ENCODE measurements at places on chromosomes 7 and 10.

GRCh38 chr10:129098517-129098916 is 368.5 kb upstream of the MGMT start:
- no peak for ATAC-seq

DNA sequence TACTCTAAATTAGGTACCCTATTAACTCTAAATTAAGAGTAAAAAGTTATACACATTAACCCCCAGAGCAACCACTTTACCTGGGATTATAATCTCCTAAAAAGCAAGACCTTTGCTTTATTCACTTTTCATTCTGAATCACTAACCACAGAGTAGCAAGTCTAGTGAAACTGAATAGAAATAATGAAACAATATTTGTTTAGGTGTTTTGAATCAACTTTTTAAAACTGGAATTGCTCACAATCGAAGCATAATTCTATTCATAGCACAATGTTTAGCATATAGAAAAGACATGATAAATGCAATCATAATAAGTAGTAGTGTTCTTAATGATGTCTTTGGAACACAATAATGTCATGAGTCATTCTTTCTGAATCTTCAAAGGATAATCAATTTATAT is 37.0 kb upstream of the CASD1 start:
- ATAC-seq, result no peak

- peak; percentile 55 for ATAC-seq
Observed at GRCh38 chr7:86643561-86644281, at the start of gene GRM3. Gene GRM3 (plus strand): TSS chr7:86643909. CDS start chr7:86765146, 121,237 bp downstream.

- ATAC-seq, result peak; percentile 31
Observed at GRCh38 chr7:153320681-153321080, 561.1 kb downstream of the ACTR3B start.

DNA sequence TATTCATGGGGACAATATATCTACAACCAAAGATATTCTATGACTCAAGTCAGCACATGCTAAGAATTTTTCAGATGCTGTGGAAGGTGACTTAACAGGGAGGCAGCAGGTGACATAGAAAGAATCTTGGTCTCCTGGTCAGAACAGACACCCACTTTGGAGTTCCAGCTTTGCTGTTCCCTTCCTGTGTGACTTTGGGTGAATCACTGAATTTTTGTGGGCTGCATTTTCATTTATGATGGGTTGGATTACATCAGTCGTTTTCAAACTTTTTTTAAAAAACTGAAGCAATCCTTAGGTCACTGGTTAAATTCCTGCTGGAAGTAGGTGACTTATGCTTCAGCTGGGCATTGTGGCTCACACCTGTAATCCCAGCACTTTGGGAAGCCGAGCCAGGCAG is 24.9 kb downstream of the RGR start:
- ATAC-seq, result no peak

DNA sequence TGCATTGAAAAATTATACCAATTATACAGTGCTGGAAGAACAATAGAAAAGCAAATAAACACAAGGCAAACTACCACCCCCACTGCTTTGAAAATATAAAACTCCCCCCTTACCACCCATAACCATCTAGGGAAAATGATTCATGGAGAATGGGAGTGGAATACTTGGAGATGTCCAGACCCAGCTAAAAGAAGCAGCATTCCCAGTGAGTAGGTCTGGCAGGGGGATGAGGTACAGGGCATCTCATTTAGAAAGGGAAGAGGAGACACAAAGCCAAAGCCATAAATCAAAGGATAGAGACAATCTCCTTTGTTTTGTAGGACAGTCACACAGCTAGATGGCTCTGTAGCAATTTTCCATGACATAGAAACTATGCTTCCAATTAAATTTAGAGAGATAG is 36.0 kb upstream of the DGKI start:
- no peak for ATAC-seq

DNA sequence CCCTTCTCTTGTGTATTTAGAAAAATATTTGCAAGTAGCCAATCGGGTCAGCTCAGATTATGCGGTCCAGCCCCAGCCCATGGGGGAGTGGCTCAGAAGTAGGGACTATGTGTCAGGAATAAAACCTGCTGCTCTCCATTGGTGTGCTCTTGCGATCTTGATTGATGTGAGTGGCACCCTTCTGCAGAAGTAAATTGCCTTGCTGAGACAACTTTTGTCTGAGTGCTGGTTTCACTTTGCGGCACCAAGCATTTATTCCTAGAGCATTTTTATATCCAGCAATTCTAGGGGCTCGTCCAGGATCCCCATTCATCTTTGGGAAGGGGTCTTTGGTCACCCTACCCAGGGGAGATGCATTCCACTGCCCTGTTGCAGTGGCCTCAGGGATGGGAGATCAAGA is 26.1 kb upstream of the FAM221A start:
- no peak for ATAC-seq
